ENCODE measurements at places on chromosomes 6 and 20.

GRCh38 chr20:60469829-60470228 is 511.6 kb downstream of the CDH26 start:
- no peak for DNase-seq

- DNase-seq: no peak
Observed at GRCh38 chr6:93468291-93468690, 48.9 kb upstream of the EPHA7 start.

DNA sequence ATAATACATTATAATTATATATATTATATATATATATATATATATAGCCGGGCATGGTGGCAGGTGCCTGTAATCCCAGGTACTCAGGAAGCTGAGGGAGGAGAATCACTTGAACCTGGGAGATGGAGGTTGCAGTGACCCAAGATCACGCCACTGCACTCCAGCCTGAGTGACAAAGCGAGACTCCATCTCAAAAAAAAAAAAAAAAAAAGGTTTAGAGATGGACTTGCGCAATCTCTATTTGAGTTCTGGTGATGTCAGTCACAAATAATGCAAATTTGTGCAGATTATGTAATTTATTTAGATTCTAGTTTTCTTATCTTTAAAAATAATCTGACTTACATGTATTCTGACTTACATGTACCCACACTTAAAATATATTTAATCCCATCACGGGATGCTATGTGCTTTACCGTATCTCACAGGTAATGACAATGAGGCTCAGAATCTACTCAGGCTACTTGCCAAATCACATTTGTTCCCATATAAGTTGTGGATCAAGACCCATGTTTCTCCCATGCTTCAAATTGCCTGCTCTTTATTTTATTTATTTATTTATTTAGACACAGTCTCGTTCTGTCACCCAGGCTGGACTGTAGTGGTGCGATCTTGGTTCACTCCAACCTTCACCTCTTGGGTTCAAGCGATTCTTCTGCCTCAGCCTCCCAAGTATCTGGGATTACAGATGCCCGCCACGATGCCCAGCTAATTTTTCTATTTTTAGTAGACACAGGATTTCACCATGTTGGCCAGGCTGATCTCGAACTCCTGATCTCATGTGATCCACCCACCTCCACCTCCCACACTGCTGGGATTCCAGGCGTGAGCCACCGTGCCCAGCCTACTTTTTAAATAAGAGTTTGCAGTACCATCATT is 7.6 kb upstream of the UST start:
- no peak for DNase-seq

DNA sequence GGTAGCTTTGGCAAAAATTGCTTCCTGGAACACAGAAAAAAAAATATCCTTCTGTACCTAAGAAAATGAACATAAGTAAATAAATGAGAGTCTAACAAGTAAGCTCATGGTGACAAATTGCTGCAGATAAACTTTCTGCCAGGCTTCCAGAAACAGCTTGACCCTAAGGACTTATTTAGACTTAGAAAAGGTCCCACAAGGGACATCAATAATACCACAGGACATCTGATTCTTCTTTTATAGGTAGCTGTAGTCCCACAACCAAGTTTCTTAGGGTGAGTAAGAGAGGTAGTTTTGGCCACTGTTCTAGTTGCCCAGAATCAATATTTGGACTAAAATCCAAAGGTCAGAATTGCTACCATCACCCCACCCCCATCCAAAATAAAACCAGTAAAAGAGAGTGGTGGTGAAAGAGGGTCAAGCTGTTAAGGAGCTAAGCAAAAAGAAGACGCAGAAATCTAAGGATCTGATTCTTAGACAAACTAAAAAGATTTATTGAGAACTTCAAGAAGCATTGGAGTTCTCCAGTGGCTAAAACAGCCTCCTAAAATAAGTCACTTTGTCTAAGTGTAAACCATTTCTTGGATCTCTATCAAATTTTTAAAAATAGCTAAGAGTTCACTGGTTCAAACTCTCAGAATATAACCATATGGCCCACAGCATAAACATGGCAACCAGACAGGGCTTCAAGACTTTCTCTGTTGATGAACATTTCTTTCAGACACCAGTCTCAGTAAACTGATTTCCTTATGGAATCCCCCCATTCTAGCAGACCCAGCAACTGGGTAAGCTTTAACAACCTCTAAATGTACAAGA is 180.6 kb downstream of the PTPRK start:
- DNase-seq: no peak

DNA sequence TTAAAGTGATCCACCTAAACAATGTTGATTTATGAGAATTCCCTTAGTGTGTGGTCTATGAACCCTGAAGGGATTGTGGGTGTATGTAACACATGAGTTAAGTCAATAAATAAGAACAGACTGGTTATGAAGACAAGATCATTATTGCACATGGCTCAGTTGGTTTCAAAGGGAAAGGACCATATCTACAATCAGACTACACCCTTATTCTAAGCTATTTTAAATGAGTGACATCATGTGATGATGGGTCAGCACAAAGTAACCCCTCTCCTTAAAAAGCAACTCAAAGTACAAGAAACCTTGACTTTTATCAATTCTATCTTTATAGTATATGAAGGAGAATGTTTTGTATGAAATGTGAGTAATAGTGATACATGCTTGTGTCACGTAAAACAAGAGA is 15.3 kb upstream of the ZSCAN23 start:
- DNase-seq: no peak

GRCh38 chr6:156780102-156780641 is 3.0 kb downstream of the ARID1B start:
- no peak for DNase-seq

- no peak for DNase-seq
Observed at GRCh38 chr20:35681960-35682359, 17.2 kb downstream of the NFS1 start.

DNA sequence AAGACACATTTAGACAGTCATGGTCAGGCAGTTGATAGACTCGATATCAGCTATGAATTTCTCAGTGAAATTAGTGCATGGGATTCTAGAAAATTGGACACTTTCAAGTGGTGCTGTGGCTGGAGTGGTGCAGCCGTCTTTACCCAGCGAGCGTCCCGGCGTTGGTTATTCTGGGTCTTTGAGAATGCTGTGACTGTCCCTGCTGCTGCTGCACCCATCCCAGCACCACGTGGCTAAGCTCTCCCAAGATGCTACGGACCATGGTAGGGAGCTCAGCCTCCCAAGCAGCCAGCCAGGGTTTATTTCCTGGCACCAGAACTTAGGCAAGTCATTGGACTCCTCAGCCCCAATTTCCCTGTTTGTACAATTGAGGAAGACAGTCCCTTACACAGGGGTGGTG is 147.2 kb upstream of the RPS6KA2 start:
- no peak for DNase-seq

DNA sequence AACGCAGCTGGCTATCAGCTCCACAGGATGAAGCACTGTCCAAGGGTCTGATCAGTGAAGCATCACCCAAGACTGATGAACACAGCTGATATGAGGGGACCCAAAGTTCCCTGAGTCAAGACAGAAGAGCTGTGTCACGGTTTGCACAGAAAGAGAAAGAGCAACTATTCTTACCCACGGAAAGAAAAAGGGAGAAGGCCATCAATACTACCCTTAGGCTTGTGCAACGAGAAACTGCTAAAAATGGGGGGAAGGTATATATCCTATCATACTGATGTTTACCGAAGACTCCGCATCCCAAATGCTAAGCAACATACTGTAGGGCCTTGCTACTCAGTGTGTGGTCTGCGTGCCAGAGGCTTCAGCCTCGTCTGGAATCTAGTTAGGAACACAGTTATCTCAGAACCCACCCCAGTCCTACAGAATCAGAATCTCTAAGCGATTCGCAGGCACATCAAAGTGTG is 665 bp downstream of the FASTKD5 start:
- DNase-seq: no peak

- DNase-seq: no peak
Observed at GRCh38 chr6:152316024-152316423, 321.1 kb downstream of the SYNE1 start.

GRCh38 chr20:63553933-63554290 is at the start of gene FNDC11:
FNDC11 (plus strand) TSS chr20:63554159; CDS start chr20:63555664, 1,505 bp downstream.
- peak; percentile 32 for DNase-seq

GRCh38 chr20:4973330-4974097 is 27.8 kb downstream of the SLC23A2 start:
- DNase-seq: no peak

GRCh38 chr6:19818805-19819204 is 18.4 kb upstream of the ID4 start:
- no peak for DNase-seq

- DNase-seq: no peak
Observed at GRCh38 chr6:163309491-163310026, 105.0 kb upstream of the QKI start.

- no peak for DNase-seq
Observed at GRCh38 chr6:150169609-150170008, 26.8 kb downstream of the PPP1R14C start.

- no peak for DNase-seq
Observed at GRCh38 chr6:148223424-148223842, 119.2 kb upstream of the SASH1 start.

DNA sequence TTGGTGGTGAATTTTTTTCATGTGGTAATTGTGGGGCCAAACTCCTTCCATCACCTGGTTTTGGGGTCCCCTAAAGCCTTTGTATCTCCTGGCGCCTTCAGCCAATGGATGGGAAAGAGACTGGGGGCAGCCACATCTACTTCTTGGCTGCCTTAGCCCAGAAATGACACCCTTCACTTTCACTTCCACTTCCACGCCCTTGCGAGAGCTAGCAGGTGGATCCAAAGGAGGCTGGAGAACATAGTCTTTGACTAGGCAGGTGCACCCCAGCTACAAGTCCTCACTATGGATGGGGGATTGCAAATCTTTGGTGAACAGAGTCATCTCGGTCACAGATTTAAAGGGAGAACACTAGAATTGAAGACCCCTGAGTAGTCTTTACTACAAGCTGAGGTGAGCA is 70.8 kb downstream of the NDUFAF5 start:
- DNase-seq: no peak

GRCh38 chr6:40295251-40295950 is 291.8 kb downstream of the LRFN2 start:
- no peak for DNase-seq

GRCh38 chr6:161489626-161490306 is 215.9 kb upstream of the AGPAT4 start:
- DNase-seq: no peak

GRCh38 chr20:51594236-51595057 is 51.9 kb upstream of the NFATC2 start:
- DNase-seq: no peak

DNA sequence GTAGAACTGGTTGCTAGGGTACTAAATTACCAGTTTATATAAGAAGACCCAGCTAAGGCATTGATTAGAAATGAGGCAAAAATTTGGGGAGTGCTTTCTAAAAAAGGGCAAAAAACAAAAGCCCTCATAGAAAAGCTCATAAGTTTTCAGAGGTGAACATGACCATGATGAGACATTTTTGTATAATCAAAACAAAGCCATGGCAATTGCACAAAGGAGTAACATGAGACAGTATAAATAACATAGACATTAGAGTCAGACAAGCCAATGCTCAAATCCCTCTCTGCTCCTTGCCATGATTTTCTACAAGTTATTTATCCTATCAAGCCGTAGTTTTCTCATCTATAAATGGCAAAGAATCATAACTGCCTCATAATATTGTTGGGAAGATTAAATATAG is 112.2 kb upstream of the ADTRP start:
- DNase-seq: no peak

DNA sequence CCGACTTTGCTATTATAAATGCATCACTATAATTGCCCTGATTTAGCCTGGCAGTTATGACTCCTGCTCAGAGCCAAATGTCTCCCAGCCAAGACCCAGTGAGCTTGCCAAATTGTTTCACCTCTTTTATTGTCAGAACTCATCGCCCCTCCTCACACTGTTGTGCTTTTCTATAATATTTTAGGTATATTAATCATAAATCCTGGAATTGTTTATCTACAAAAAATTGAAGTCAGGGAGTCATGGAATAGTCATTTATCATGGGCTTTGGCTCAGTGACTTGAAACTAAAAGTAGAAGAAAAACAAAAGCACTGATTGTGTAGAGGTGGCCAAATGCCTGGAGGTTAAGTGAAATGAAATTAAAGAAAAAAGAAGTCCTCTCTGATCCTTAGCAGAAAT is 85.6 kb downstream of the PFDN4 start:
- no peak for DNase-seq

DNA sequence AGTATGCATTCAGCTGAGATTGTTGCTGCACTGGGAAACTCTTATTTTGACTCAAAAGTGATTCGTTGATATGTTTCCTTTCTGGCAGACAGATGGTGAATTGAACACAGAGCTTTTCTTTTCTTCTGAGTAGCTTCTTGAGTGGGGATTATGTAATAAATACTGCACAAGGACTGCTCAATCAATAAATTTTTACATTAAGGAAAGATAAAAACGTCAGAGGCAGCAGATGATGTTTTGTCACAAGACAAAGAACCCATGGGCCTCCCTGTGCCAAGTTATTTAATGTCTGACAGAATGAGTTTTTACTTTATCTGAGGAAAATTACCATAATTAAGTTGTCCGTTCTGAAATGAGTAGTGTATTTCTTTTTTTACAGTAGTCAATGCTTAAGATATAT is 460.3 kb downstream of the UTRN start:
- no peak for DNase-seq

GRCh38 chr6:115004204-115004603 is 661.4 kb upstream of the HS3ST5 start:
- DNase-seq: no peak

DNA sequence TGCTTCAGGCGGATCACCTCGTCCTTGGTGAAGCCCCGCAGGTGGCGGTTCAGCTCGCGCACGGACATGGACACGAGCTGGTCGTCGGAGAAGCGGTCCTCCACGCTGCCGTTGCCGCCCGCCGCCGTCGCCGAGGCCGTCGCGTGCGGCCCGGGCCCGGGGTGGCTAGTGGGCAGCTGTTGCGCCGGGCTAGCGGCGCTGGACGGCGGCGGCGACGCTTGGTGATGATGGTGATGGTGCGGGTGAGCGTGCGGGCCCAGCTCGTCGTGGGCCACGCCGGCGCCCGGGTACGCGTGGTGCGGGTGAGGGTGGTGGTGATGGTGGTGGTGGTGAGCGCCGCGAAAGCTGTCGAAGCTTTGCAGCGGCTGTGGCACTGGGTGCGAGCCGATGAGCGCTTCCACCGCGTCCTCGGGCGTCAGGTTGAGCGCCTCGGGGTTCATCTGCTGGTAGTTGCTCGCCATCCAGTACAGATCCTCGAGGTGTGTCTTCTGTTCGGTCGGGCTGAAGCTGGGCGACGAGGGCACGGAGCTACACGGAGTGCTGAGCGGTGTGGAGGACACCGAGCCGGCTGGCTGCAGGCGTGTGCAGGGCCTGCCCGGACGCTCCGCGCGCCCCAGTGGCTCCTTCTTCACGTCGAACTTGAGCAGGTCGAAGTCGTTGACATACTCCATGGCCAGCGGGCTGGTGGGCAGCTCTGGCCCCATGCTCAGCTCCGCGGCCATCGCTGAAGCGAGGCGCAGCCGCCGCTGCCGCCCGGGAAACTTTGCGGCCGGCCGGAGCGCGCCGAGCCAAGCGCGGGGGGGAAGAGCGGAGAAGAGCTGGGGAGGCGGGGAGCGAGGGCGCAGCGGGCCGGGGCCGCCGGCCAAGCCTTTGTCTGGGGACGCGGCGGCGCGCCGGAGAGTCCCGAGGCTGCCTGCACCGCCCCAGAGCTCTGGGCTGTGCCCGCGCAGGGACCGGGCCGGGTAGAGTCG is 622 bp downstream of the MAFB start:
- DNase-seq: no peak
